Activated CD4-positive, alpha-beta memory T cell treated with anti-CD3 and anti-CD28 coated beads, Interleukin-2, amount 10 ng/mL, durations not matched to agents 7 days and 5 days (primary cell): ENCODE measurements at places on chromosomes 2 and 18. TPM values are rescaled to one million over a fixed set of nuclear protein-coding genes. Genes with fewer than 3 reads are reported as not detected.

Gene L3MBTL4
- total RNA-seq = not detected

- DNase-seq = no peak
These were observed 304.4 kb upstream of the HS6ST1 start for GRCh38 chr2:128622955-128623620.

DNA sequence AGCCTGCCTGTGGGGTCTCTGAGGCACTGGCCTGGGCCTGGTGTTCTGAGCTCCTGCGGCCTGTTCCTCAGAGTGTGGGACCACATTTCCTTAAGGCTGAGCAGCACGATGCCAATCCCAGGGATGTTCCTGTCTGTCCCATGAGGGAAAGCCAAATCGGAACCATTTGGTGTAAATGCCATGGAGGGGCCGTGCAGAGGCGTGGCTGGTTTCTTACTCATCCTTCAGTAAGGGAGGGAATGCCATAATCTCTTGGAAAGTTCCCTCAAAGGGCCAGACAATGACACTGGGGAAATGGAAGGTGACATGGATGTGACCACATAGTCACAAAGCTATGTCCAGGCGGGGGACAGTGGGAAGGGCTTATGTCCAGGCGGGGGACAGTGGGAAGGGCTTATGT, 14.4 kb upstream of the PTMA start:
- no peak for DNase-seq

Gene TMEFF2
- total RNA-seq = not detected

DNA sequence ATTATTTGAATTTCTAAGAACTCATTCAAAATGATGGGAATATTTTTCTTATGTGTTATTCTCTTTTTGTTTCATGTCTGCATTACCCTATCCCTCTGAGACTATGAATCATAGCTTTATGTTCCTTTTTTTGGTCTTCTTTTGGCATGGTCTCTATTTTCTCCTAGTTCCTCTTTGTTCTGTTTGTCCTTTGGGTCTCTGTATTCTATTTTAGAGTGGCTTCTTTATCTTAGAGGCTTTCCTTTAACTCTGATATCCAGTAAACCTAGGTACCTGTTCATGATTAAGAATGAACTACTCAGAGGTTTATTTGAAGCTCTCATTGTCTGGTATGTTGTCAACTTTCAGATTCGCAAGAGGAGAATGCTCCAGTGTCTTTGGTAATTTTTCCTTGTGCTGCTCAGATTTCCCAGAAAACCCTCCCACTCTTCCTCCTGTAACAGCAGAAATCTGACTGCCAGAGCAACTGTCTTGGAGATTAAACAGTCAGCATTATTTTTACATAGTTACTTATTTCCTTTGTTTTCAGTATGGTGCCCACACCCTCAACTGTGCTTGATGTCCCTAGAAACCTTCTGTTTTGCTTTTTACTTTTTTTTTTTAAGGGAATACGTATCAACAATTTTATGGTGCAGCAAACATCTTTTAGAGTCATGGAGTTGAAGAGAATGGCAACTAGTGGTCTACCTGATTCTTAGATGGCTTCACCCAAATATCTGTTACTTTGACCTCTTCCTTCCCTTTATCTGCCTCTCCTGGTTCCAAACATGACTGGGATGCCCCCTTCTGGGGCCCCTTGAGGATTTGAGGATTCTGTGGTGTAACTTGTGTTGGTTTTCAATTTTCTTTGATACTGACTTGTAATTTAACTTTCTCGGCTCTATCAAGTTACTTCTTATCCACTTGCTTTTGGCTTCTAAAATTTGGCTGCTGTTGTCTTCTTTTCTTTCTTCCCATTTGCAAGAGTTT, 92.0 kb downstream of the DPP10 start:
- DNase-seq = no peak

- no peak for DNase-seq
These were observed 483.4 kb upstream of the KLHL29 start for GRCh38 chr2:22901471-22902179.

Gene ATP5F1A
- total RNA-seq = 282 TPM

Gene COPS8
- 44.0 TPM for total RNA-seq

DNA sequence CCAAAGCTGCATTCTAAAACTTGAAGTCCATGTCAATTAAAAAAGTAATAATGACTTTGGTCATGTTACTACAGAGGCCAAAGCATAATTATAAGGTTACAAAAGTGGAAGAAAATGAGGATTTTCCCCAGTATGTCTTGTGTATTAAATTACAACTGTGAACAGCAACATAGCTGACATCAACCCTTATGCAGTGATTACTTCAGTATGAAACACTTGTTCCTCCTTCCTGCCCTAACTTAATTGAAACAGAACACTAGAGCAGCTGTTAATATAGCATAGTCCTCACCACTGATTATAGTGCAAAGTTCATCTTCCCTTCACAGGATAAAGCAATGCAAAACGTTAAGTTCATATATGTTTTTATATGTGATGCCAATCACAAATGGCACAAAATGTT, 29.9 kb downstream of the EPB41L3 start:
- no peak for DNase-seq

- no peak for DNase-seq
These were observed 106.7 kb upstream of the FSHR start for GRCh38 chr2:49260979-49261538.

GRCh38 chr2:4515871-4516761, 812.7 kb downstream of the DCDC2C start:
- no peak for DNase-seq

DNA sequence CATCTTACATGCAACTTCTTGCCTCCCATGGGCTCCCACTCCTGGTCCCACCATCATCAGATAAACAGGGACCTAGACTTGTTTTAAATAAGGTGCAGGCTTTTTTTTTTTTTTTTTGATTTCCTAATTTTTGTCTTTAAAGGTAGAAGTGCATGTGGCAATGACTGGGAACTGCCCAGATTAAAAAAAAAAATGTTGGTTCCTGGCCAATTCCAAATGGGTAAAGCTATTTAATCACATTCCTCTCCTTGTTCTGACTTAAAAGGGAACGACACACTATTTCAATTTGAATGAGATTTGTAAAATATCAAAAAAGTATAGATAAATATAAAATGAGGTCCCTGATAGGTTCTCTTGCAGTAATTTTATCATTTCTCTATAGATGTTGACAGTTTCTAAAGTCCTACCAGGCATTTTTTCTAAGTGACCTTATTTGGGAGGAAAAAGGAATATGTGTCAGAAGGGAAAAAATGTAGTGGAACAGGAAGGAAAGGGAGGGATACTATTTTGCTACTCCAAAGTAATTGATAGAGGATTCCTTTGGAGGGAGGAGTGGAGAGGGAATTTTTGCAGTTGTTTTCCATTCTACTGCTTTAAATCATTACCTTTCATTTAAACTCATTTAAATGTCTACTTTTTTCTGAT, 43.3 kb downstream of the DDX1 start:
- DNase-seq = no peak

- DNase-seq = no peak
These were observed 11.1 kb downstream of the TRAPPC8 start for GRCh38 chr18:31931886-31932240.

DNA sequence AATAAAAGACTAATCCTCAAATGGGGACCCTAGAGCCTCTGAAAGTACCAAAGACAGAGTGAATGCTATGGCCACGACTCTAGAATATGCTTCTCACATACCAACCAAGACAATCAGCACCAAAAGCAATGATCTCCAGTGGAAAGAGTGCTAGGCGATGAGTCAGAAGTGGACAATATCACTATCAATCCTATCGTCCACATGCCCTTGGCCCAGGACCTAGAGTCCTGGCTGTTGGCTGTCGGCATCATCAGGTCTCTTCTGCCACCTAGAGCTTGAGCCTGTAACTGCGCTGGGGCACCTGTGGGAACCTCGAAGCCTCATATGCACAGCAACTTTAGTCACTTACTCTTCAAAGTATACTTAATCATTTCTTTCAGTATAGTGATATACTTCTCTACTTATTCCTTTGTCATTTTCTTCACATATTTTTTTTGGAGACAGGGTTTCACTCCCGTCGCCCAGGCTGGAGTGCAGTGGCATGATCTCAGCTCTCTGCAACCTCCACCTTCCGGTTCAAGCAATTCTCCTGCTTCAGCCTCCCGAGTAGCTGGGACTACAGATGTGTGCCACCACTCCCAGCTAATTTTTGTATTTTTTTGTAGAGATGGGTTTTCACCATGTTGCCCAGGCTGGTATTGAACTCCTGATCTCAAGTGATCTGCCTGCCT, 29.7 kb downstream of the NOL10 start:
- DNase-seq = peak; percentile 71

DNA sequence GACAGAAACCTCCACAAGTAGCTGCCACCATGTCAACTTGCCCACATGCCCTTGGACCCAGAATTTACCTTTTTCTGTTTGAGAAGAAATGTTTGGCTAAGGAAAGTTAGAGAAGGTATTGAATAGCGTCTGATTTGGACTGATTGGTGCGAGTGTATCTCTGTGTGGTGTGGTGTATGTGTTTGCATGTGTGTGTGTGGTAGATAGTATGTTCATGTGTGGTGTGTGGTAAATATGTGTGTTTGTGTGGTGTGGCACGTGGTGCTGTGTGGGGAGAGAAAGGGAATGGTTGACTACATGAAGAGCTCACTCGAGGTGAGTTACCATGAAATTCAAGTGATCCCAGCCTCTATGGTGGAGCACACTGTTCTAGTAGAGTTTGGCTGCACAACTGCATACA, 360.8 kb upstream of the SPHKAP start:
- DNase-seq = no peak

- no peak for DNase-seq
These were observed 3.7 kb downstream of the CACNB4 start for GRCh38 chr2:152095146-152095545.

Gene GAREM2
- 1.6 TPM for total RNA-seq
